ENCODE measurements at places on chromosomes 7 and 10.
A peak's percentile ranks its signal among the peaks of the same experiment; 100 is the strongest.

GRCh38 chr7:36526863-36527548 is 137.3 kb downstream of the ANLN start:
- DNase-seq, result no peak

- no peak for DNase-seq
Observed at GRCh38 chr7:26390016-26390415, 98.4 kb downstream of the SNX10 start.

DNA sequence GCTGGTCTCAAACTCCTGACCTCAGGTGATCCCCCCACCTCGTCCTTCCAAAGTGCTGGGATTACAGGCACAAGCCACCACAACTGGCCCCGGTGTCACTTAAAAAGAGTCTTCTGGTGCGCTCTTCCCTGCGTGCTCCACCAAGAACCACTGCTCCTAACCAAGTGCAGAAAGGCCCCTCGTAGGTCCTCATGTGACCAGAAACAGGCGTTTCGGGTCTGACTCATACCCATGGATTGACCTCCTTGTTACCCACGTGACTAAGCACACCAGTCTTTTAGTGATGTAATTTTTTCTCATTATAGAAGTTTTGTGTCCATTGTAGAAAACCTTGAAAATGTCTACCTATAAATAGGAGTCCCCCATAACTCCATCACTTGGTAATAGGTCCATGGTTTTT is 13.9 kb downstream of the FKBP6 start:
- no peak for DNase-seq

GRCh38 chr7:114986190-114987180 is 64.6 kb downstream of the MDFIC start:
- DNase-seq, result no peak

- peak; percentile 82 for DNase-seq
Observed at GRCh38 chr7:107150375-107151073, 18.3 kb upstream of the HBP1 start.

- no peak for DNase-seq
Observed at GRCh38 chr7:102834999-102835398, 77.8 kb upstream of the LRRC17 start.

GRCh38 chr7:129169171-129169671 is 19.2 kb upstream of the SMO start:
- no peak for DNase-seq
